Esophagus mucosa (tissue), 1 donor: ENCODE measurements at places on chromosomes 4 and X. TPM values are rescaled to one million over a fixed set of nuclear protein-coding genes. Genes with fewer than 3 reads are reported as not detected.

Gene DCAF12L1
- not detected for total RNA-seq

Gene SMIM43
- not detected for total RNA-seq

Gene CCDC110
- 0.20 TPM for total RNA-seq

Gene GASK1B
- total RNA-seq: 3.5 TPM

Gene F8
- 3.5 TPM for total RNA-seq

Gene GAGE1
- total RNA-seq: not detected

Gene EVC2
- total RNA-seq: 1.8 TPM

Gene RNF175
- total RNA-seq: not detected

Gene STOX2
- 12.0 TPM for total RNA-seq

Gene CACNA1F
- 0.28 TPM for total RNA-seq

Gene TNIP3
- 0.60 TPM for total RNA-seq

Gene GPRASP1
- 1.2 TPM for total RNA-seq

Gene EDNRA
- 5.5 TPM for total RNA-seq

Gene GPAT3
- 9.8 TPM for total RNA-seq

Gene CD38
- total RNA-seq: 2.6 TPM

Gene C4orf51
- total RNA-seq: not detected

Gene LRIT3
- total RNA-seq: 0.16 TPM

Gene CLTRN
- total RNA-seq: 0.20 TPM

Gene FHL1
- total RNA-seq: 18.7 TPM

Gene PHOX2B
- total RNA-seq: not detected

Gene GSX2
- not detected for total RNA-seq

Gene SYNPO2
- 13.3 TPM for total RNA-seq

Gene FANCB
- 2.8 TPM for total RNA-seq

Gene ATXN3L
- not detected for total RNA-seq

Gene KLHL4
- total RNA-seq: 0.08 TPM

Gene HAND2
- total RNA-seq: 0.08 TPM

Gene SRPX2
- 18.9 TPM for total RNA-seq

Gene HS6ST2
- total RNA-seq: 8.5 TPM
